ENCODE measurements at places on chromosomes 3 and 15.

DNA sequence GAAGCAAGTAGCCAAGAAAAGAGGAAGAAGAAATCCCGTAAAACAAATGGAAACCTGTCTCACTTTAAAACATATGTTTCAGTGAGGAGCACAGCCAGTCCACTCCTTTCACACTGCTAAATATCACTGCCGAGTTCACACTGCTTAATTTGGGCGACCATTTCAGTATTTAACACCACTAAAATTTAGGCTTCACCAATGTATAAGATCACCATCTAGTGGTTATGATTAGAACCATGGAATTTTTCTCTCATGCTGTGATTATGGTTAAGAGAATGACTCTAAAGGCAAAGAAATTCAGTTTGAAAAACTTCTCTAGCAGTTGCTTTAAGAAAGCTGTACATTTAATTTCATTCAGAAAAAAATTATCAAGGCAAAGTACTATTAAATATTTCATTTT is 16.6 kb downstream of the SLC4A7 start:
- DNase-seq: no peak

DNA sequence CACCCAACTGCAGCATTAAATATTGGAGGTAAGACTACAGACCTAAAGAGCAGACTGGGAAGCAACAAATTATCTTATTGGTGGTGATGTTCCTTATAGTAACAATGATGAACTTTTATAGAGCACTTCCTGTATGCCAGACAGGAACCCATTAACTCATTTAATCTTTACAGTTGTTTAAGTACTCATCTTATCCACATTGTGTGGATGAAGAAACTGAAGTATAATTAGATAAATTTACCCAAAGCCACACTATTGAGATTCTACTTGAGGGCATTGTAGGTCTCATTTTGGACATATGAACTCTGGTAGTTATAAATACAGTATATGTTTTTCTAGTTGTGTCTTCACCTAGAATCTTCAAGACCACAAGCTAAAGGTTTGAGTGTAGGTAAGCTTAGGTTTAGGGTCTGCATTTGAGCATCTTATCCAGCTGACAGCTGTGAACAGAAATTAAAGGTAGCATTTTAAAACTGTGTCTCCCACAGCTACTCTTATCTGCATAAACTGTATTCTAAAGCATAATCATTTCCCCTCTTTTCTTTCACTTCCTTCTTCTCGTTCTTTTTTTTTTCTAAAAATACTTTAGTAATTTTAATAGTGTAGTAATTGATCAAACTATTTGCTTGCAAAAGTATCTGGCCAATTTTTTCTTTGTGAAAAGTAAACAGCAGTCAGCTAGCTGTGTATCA is 138.2 kb downstream of the UBE2E2 start:
- DNase-seq: no peak

- DNase-seq: no peak
Measured at GRCh38 chr15:42119446-42119760, 25.0 kb upstream of the PLA2G4D start.

DNA sequence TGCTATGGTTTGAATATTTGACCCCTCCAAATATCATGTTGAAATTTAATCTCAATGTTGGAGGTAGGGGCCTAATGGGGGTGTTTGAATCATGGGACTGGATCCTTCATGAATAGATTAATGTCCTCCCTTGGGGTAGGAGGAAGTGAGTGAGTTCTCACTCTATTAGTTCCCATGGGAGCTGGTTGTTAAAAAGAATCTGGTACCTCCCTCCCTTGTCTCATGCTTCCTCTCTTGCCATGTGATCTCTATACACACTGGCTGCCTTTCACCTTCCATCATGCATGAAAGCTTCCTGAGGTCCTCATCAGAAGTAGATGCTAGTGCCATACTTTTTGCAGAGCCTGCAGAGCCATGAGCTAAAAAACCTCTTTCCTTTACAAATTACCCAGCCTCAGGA is 177.7 kb upstream of the MCTP2 start:
- no peak for DNase-seq

Data from H1 (cell line).